ENCODE measurements at places on chromosomes 3 and 15. TPM values are rescaled to one million over a fixed set of nuclear protein-coding genes. Genes with fewer than 3 reads are reported as not detected.

Gene GCHFR
- 69.7 TPM for total RNA-seq

Gene LRCH3
- 99.0 TPM for total RNA-seq

Gene KLF15
- total RNA-seq = 25.3 TPM

GRCh38 chr3:101182734-101183133 lies 137.6 kb downstream of the IMPG2 start:
- H3K4me3 ChIP-seq = no peak overlapping the region
- no peak overlapping the region for H3K27ac ChIP-seq
- H3K27me3 ChIP-seq = no peaks in the 10 kb centered on the region
- no peaks in the 10 kb centered on the region for H3K4me1 ChIP-seq

DNA sequence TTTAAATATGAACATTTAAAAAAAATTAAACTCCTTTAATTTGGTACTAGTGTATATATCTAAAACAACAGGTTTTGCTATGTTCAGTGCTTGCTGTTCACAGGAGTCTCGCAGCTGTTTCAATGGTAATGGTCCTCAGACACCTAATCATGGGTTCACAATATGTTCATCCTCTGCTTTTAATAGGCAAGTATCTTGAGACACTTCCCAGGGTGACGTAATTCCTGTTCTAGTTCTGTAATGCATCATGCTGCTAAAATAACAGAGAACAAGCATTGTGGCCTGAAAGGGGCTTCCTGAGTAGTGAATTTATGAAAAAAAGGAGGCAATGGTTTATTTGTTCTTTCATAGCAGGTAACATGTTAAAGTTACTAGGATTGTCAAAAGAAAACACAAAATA lies 625.2 kb upstream of the GBE1 start:
- H3K4me3 ChIP-seq = no peak overlapping the region
- H3K36me3 ChIP-seq = no peaks in the 10 kb centered on the region
- H3K27ac ChIP-seq = no peak overlapping the region
- H3K4me1 ChIP-seq = no peaks in the 10 kb centered on the region

- no peak overlapping the region for H3K27ac ChIP-seq
- H3K4me3 ChIP-seq = no peak overlapping the region
- no peak for DNase-seq
Observed at GRCh38 chr3:132083583-132084279, 48.9 kb upstream of the CPNE4 start.

DNA sequence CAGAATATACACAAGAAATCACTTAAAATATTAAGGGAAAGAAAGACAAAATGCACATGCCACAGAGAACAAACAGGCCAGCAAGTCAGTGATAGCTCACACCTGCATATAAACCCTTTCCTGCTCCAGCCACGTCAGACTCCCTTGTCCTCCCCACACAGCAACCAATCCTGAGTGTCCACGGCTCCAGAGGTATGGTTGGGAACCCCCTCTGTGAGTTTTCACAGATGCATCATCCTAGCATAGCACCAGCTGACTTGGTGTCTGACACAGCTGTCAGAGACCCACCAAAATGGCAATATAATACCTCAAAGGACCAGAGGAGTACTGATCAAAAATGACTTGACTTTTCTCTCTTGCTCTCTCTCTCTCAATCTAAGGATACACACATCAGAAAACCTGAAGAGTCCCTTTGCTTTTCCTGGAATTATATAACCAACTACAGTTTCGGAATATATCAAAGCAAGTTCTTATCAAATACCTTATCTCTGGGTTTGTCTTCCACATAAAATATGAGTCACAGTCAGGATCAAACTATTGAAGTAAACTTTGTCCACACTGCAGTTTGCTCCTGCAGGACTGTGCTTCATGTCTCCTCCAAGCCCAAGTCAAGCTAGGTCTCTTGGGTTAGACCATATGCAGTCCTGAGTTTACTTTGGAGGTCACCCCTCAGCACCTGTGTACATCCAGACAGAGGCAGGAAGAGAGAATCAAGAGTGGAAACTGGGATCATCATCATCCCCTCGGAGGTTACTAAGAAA lies 187.1 kb upstream of the THBS1 start:
- no peak overlapping the region for H3K27ac ChIP-seq
- no peaks in the 10 kb centered on the region for H3K36me3 ChIP-seq
- no peaks in the 10 kb centered on the region for H3K27me3 ChIP-seq
- no peak for DNase-seq
